Kidney glomerular epithelial cell (primary cell): ENCODE measurements at places on chromosomes 13 and 19.

DNA sequence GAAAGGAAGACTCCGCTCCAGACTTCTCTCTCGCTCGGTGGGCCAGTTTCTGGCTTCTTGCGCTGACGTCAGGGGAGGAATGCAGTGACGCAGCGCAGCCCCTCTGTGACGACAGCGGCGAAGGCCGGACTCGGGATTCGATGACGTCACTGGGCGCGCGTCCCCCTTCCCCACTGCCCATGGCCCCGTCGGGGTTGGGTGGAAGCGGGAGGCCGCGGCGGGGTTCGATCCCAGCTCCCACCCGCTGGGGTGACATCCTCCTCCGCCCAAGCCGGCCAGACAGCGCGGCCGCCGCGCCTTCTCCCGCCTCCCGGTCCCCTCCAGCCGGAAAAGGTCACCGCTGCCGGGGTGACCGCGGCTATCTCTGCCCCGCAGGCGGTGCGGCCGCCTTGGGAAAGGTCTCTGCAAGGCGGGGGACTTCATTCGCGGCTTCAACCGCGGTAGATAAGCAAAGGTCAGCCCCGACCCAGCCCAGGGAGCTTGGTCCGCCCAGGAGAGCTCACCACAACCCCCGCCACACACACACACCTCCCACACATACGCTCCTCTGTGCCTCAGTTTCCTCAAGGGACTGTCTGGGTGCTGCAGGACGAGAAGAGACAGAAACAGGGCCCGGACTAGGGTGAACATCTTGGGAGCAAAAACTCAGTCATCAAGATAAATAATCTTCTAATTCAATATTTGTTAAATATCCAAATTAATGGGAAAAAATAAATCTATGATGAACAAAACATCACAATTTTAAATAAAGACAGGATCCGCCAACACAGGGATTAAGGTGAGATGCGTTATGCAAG, 844 bp upstream of the RFX1 start:
- DNase-seq, result no peak

GRCh38 chr13:108919036-108919907, 289.9 kb downstream of the MYO16 start:
- DNase-seq, result no peak

DNA sequence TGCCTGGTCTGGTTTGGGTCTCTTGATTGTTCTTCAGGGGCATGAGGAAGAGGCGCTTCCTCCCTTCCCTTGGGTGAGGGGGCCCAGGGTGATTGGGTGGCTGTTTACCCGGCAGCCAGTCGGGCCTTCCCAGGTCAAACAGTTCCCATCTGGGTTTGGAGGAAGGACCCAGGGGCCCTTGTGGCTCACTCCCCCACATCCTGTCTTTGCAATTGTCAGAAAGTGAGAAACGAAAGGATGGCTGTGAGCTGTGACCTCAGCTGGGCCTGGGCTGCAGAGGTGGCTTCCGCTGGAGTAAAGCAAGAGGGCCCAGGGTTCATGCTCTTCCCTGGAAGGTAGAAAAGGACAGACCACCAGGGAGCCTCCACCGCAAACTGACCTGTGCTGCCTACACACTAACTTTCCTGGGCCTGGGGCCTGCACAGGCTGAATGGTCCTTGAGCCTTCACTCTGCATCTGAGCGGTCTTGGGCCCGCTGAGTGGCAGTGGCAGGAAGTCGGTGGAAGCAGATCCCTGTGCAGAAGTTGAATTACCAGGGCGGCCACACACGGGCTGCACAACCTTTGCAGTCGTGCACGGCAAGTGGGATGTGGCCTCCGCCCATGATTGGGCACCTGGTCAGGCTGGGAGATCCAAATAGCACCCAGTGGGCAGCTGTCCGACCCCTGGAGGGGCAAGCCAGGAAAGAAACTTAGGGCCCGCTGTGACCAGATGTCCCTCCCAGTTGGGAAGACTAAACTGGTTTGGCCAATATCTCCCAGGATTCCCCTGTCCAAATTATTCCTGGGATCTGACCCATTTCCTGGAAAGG, 5.3 kb upstream of the CD79A start:
- no peak for DNase-seq

DNA sequence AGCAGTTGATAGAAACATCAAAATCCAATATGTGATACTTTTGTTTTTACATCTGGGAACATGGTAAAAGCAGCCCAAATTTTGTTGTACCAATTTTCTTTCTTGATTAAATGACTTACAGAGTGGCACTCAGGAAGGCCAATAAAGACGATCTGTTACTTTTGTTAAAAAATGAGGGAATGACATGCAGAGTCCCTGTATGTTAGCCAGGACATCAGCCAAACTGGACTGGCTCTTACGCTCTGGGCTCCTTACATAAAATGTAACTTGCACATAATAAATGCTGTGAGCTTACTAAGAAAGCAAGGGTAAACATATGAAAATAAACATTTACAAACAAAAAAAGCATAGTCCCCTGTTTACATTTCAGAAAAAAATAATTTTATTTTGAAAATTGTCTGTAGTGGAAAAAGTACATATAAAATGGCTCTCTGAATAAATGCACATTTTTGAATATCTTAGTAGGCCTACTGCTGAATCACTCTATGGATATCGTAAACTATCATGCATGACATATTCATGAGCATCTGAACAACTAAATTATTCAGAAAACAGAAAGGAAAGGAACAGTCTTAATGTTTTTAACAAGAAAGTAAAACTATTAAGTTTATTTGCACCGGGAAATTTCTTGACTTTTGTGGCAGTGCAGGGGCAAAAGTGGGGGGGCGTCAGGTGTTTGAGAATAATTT, 534.5 kb downstream of the KCTD12 start:
- no peak for DNase-seq

- DNase-seq, result no peak
Observed at GRCh38 chr13:110580800-110581199, 19.3 kb upstream of the RAB20 start.
